Progenitor cell of endocrine pancreas (in vitro differentiated cells): ENCODE measurements at places on chromosomes 6 and 20.

DNA sequence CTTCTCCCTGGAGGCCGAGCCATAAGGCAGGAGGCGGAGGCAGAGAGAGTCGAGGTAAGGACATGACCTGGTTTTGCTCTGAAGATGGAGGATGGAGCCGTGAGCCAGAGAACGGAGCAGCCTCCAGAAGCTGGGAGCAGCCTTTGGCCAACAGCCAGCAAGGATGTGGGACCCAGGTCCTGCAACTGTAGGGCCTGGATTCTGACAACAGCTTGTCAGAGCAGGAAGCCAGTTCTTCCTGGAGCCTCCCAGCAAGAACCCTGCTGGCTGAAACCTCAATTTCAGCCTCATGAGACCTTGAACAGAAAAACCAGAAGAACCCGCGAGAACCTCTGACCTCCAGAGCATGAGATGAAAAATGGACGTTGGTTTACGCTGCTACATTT is 13.4 kb upstream of the MRGBP start:
- no peak for DNase-seq

DNA sequence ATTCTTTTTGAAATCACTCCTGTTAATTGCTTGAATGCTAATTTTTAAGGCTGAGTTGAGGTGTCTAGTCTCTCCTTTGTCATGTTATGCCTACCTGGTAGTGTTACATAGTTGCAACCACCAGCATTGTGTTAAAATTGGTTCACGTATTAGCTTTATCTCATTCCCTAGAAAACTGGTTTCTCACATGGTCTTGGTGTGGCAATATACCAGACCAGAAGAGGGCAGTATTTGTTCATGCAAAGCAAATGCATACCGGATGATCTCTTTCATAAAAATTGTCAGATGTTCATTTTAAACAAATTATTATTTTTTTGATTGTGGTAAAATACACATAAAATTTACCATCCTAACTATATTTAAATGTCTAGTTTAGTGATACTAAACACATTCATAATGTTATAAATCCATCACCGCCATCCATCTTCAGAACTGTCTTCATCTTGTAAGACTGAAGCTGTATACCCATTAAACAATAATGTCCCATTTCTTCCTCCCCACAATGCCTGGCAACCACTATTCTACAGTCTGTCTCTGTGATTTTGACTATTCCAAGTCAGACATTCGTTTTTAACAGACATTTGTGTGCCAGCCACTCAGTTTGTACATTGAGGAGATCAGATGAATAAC is 92.8 kb downstream of the ATRN start:
- DNase-seq: no peak

DNA sequence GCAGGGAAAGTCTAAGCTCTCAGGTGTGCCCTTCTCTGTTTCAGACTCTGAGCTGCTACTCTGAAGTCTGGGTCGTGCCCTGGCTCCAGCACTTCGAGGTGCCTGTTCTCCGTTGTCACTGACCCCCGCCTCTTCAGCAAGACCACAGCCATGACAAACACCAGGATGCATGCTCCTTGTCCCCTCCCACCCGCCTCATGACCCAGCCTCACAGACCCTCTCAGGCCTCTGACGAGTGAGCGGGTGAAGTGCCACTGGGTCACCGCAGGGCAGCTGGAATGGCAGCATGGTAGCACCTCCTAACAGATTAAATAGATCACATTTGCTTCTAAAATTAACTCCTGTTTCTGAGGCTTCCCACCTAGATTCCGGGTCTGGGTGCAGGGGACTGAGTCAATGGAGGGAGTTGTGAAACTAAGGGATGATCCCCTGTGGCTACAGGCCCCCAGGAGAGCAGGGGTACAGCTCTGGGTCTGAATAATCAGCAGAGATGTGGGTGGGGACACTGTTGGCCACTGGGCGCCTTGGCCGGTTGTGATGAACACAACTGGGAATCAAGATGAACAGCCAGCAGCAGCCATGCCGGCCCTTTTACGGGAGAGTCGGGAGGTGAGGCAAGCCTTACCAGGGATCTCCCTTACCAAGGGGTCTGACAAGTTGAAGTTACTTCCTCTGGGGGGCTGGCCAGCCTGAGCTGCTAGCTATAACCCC is 10.7 kb downstream of the CST7 start:
- no peak for DNase-seq

GRCh38 chr6:43702534-43703440 is 15.2 kb upstream of the MRPS18A start:
- peak; percentile 59 for DNase-seq

- no peak for DNase-seq
Observed at GRCh38 chr6:54135665-54136369, 24.6 kb downstream of the MLIP start.

- no peak for DNase-seq
Observed at GRCh38 chr6:56156643-56157042, 90.7 kb downstream of the COL21A1 start.

DNA sequence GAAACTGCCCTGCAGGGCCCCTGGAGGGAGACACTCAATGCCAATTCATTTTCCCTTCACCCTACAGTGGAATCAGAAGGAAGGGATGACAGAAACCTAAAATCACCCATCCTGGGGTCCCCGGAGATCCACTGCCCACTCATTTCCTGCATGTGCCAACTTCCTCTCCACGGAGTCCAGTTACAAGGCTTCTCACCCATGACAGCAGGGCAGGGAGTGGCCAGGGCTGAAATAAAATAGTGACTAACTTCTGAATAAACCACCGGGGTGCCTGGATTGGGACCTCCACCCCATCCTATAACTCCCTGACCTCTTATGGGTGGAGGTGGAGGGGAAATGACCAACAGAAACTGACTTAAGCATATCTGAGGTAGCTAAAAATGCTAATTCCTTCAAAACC is 362.3 kb downstream of the MAFB start:
- no peak for DNase-seq

DNA sequence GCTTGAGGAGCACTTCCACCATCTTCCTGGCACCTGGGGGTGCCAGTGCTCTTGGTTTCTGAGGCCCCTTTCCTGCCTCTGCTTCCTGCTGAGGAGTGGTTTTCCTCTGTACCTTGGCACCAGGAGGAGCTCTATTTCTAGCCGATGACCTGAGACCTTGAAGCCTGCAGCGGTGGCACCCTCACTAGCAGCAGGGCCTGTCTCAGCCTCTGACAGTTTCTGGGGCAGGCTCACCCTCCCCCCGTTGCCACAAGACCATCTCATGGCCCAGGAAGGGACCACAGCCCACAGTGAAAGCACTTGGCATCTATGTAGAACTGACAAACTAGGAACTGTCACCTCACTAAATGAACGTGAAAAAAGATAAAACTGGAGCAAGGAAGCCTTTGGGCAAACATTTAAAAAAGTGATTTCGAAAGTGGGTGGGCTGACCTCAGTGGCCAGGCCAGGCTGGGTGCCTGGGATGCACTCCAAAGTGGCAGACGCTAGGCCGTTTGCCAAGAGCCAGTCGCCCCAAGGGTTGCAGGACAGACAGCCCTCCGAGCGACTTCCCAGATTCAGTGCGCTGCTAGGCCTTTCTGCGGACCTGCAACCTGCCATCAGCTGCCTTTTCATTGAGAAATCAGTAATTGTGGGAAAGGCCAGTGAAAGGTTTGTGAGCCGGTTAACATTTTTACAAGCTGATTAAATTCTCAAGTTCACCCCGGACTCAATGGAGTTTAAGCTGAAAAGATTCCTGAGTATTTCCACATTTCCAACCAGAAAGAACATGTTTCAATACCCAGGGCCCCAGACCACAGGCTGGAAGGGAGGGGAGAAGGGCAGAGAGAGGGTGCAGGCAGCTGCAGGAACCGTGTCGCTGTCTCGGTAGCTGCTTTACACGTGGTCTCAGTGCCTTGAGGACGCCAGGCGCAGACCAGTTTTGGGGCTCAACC is 303.7 kb downstream of the ESR1 start:
- no peak for DNase-seq

DNA sequence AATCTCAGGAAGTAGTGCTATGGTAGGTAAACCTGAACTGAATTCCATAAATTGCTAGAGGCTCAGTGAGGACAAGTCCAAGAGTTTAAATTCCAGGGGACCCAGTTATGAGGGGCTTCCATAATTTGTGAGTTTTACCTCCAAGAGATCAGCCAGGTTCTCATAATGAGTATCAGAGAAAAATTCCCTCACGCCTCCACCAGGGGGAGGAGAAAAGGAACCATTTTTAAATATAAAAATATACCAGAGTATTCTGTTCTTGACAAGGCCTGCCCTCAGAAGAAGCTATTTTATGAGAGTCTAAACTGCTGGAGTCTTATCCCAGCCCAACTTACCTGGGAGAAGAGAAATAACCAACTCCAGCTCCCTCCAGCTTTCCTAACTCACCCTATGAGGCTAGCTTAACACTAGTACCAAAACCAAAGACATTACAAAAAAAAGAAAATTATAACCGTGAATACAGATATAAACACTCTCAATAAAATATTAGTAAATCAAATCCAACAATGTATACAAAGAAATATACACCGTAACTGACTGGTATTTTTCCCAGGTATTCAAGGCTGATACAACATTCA is 158.7 kb downstream of the TFAP2A start:
- no peak for DNase-seq

GRCh38 chr6:152170702-152171667 is 363.5 kb downstream of the ESR1 start:
- no peak for DNase-seq

DNA sequence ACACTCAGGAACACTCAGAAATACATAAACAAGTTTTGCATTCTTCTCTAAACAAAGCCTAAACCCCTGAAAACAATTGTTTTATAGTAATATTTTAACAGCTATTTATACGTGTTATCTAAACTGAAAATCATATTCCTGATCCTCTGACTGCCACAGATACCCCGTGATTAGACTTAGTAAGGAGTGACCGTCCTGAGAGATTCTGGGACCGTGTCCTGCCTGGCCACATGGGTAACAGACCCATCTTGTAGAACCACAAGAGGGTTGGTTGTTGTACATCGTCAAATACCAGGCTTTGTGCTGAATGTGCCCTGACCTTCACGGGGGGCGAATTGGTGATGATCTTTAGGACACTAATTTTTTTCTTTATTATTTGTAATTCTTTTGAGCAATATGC is 214.4 kb downstream of the TMEM242 start:
- no peak for DNase-seq

DNA sequence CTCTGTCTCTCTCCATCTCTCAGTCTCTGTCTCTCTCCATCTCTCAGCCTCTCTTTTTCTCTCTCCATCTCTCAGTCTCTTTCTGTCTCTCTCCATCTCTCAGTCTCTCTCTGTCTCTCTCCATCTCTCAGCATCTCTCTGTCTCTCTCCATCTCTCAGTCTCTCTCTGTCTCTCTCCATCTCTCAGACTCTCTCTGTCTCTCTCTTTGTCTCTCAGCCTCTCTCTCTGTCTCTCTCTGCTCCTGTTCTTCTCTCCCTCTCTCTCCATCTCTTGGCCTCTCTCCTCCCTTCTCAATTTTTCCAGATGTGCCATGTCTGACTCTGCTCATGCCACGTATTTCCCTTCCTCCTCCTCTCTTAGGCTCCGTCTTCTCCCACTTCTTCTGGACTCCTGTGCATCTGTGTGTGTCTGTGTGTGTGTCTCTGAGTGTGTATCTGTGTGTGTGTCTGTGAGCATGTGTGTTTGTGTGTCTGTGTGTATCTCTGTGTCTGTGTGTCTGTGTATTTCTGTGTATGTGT is 72.7 kb downstream of the SRC start:
- DNase-seq: no peak

DNA sequence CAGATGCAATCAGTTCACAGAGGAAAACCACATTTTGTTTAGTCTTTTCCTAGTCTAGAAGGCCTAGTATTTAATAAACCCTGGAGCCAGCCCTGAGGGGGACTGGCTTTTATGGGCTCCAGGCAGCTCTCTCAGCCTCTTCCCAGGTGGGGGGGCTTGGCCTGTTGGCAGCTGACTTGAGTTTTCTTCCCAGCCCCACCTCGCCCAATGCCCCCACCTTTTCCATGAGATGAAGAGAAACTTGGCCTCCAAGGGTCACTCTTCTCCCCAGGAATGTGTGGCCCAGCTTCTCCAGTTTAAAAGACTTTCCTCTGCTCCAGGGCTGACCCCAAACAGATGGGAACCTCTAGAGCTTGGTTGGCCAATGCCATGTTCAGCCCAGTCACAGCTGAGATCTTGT is 196.1 kb downstream of the BMP7 start:
- no peak for DNase-seq

GRCh38 chr6:31792761-31793171 is 2.8 kb downstream of the VARS1 start:
- no peak for DNase-seq

DNA sequence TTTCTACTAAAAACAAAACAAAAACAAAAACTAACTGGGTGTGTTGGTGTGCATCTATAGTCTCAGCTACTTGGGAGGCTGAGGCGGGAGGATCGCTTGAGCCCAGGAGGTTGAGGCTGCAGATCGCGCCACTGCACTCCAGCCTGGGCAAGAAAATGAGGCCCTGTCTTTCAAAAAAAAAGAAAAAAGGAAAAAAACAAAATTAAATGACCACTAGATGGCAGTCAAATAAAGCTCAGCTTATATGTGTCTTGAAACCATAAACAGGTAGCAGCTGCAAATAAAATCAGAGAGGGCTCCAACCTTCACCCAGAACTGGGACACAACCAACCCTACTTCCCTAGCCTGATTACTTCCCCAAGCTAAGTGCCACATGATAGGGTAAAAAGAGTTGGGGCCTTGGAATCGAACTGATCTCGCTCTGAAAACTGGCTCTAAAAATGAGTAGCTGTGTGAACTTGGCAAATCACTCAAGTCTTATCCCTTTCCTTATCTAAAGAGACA is 67.1 kb upstream of the ADGRF4 start:
- no peak for DNase-seq

DNA sequence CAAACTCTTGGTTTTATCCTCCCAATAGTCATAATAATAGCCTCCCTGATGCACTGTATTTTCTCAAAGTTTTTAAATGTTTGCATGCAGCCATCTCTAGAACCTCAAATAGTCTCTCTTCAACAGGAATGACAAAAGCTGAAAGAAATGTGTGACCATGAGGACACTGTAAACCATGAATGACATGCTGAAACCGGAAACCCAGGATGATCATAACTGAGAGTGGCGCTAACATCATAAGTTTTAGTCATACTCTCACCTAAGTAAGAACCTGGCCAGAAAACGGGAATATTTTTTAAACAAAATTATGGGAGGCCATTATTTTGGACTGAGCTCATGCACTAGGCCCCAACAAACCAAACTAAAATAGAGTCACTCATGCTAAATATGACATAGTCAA is 278.4 kb upstream of the STXBP5 start:
- no peak for DNase-seq

GRCh38 chr6:121559611-121560269 is 124.3 kb downstream of the GJA1 start:
- no peak for DNase-seq

DNA sequence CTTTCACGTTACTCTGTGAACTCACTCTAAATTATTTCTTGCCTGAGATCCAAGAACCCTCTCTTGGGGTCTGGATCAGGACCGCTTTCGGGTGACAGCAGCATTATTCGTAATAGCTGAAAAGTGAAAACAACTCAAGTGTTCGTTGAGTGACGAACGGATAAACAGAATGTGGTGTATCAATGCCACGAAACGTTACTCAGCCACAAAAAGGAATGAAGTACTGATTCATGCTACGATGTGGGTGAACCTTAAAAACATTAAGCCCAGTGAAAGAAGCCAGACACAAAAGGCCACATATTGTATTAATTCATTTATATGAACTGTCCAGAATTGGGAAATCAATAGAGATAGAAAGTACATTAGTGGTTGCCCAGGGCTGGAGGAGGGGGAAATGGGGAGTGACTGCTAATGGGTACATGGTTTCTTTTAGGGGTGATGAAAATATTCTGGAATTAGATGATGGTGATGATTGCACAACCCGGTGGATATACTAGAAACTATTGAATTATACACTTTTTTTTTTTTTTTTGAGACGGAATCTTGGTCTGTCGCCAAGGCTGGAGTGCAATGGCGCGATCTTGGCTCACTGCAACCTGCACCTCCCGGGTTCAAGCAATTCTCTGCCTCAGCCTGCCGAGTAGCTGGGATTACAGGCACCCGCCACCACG is 8.4 kb downstream of the PTGIS start:
- no peak for DNase-seq
